Astrocyte (in vitro differentiated cells and primary cell): ENCODE measurements at places on chromosomes 11 and 22. TPM values are rescaled to one million over a fixed set of nuclear protein-coding genes. Genes with fewer than 3 reads are reported as not detected.

- peaks cover 7% of the 10 kb centered on the region for H3K4me1 ChIP-seq
- DNase-seq, result peak; percentile 44
- H3K36me3 ChIP-seq, result no peaks in the 10 kb centered on the region
- no peak overlapping the region for H3K4me3 ChIP-seq
- no peak overlapping the region for H3K27ac ChIP-seq
These were observed 2.1 kb downstream of the USP28 start for GRCh38 chr11:113873236-113873626.

GRCh38 chr11:127564810-127565209, 564.2 kb upstream of the KIRREL3 start:
- H3K4me1 ChIP-seq, result peaks cover 4% of the 10 kb centered on the region
- H3K4me3 ChIP-seq, result no peak overlapping the region
- no peak overlapping the region for H3K27ac ChIP-seq
- DNase-seq, result peak; percentile 83
- no peaks in the 10 kb centered on the region for H3K27me3 ChIP-seq
- no peaks in the 10 kb centered on the region for H3K36me3 ChIP-seq

- no peak overlapping the region for H3K27ac ChIP-seq
- no peak overlapping the region for H3K4me3 ChIP-seq
- peaks cover 20% of the 10 kb centered on the region for H3K4me1 ChIP-seq
- H3K36me3 ChIP-seq, result no peaks in the 10 kb centered on the region
These were observed 2.5 kb upstream of the CLDN5 start for GRCh38 chr22:19526702-19527111.

Gene MN1
- 98.6 and 110 TPM in 2 replicates for total RNA-seq

Gene TRIM48
- total RNA-seq, result not detected in 2 replicates
